K562 (cell line): ENCODE measurements at places on chromosomes 3 and 15. TPM values are rescaled to one million over a fixed set of nuclear protein-coding genes. Genes with fewer than 3 reads are reported as not detected.

The SENP8 gene
- total RNA-seq = 2.4 and 2.8 TPM in 2 replicates

The TRIM42 gene
- not detected in 2 replicates for total RNA-seq

The SRGAP3 gene
- total RNA-seq = 0.16 and 0.35 TPM in 2 replicates

The B3GALNT1 gene
- 1.8 and 2.0 TPM in 2 replicates for total RNA-seq

The CCDC39 gene
- total RNA-seq = not detected in 2 replicates

The CCDC191 gene
- 0.09 and 0.11 TPM in 2 replicates for total RNA-seq

The GOLGA6A gene
- total RNA-seq = not detected in 2 replicates

The SLC12A1 gene
- total RNA-seq = not detected in 2 replicates

The ADAMTS9 gene
- 0.13 and 0.18 TPM in 2 replicates for total RNA-seq

The STARD5 gene
- total RNA-seq = 3.1 and 3.6 TPM in 2 replicates

The TNFAIP8L3 gene
- 0.11 TPM in 1 of 2 replicates, not detected in the other for total RNA-seq

DNA sequence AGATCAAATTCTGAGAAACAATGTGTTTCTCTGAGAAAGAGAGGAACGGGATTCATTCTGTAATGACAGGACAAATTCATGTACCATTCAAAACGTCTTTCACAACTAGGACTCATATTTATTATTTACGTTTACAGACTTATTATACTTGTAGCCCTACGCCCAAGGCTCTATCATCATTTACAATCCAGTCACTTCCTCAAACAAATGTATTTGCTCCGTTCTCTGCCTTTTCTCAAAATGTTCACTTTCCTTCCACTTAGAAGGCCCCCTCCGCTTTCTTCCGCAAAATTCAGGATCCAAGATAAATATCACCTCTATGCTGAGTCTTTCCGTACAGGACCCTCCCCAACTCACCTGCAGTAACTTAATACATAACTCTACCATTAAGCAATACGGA, 745 bp downstream of the RSL24D1 start:
- no peak for DNase-seq

GRCh38 chr3:109316162-109316730, at the start of gene DPPA2:
TSS of gene DPPA2 (minus strand) at chr3:109316517. CDS start at chr3:109314542, 1,975 bp downstream.
- DNase-seq = peak; percentile 47

- DNase-seq = no peak
Observed at GRCh38 chr15:74414603-74415338, 19.0 kb downstream of the SEMA7A start.

- no peak for DNase-seq
Observed at GRCh38 chr3:177307391-177307790, 110.1 kb upstream of the TBL1XR1 start.

DNA sequence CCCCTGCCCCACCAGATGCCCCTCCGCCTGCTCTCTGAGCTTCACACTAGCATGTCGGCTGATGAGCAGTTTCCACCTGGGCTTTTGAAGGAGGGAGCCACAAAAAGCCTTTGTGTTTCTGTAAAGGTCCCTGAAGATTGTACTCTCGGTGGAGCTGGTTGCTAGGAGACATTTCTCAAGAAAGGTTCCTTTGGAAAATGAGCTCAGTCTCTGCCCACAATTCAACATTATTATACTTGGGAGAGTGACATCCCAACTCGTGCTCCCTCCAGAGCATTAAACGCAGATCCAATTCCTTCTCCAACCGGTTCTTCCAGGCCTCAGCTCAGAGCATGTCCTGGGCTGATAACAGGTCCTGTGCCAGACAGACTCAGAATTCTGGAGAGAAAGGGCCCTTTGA, 26.8 kb upstream of the FAM107A start:
- DNase-seq = no peak

DNA sequence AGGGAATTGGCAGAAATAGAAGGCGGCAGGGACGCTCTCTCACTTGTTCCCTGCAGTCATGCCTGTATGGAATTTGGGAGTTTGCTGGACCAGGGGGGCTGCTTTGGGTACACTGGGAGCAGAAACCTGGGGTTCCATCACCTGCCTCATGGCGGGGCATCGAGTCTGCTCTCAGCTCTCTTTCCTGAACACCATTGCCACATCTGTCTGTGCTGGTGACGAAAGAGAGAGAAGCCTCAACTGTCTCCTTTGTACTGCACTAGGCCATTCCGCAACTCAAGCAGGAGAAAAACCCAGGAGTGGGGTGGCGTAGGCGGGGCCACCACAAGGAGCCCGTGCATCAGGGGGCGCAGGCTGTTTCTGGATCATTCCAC, 14.0 kb downstream of the TMEM158 start:
- no peak for DNase-seq

GRCh38 chr3:139521144-139521543, 18.4 kb downstream of the RBP1 start:
- DNase-seq = no peak

- no peak for DNase-seq
Observed at GRCh38 chr15:28219116-28219515, 102.9 kb downstream of the HERC2 start.

DNA sequence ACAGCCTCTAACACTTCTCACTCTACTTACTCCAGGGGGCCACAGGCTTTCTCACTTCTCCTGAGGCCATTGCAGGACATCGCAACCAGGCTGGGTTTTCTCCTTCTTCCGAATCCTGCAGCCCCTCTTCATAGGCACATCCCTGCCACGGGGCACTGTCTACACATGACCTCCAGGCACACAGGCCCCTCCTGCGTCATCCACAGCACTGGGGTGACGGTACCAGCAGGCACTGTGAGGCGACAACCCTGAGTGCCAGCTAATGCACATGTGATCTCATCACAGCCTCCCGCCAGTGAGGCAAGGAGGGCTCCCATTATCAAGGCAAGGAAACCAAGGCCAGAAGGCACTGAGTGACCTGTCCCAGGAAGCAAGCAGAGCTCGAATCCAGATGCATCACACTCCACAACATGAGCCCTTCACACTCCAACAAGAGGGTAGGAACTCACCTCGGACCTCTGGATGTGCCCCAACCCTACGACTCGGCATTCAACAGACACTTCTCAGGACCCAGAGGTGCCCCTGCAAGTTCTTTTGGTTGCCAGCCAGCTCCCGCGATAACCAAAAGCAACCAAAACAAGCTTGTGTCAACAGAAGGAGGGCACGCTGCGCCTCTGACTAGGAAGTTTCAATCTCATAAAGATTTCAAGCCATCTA, 16.7 kb downstream of the FAM174B start:
- DNase-seq = no peak

DNA sequence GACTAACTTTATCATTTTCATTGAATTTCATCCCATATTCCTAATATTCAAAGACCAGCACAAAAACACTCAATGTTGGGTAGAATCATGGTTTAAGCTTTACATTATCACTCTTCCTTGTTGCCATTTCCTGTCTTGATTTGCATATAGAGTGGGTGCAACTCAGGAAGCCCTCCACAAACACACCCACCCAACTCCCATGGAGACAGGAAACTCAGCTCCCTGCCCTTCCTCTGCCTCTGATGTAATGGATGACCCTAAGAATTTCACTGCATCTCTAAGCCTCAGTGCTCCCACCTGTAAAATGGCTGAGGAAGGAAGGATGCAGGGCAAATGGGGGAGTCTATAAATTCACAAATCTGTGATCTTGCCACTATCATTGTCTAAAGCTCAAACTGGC, 98.1 kb upstream of the BFSP2 start:
- no peak for DNase-seq

- DNase-seq = no peak
Observed at GRCh38 chr3:122940628-122941086, 86.9 kb downstream of the SEMA5B start.

- DNase-seq = peak; percentile 54
Observed at GRCh38 chr15:96066852-96067495, 263.5 kb upstream of the NR2F2 start.

DNA sequence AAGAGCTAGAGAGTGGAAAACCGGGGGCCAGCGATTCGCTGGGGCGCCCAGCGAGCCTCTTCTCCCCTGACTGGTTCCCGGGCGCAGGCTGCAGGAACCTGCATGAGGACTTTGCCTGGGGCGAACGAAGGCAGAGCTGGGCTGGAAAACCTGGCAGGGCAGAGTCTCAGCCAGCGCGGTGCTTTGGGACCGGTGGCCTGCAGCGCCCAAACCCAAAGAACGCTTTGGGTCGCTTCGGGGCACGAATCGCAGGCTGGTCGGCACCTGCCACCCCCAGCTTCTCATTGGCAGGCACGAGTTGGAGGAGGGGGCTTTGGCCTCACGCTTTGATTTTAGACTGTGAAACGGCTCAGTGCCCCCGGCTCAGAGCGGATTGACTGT, 3.0 kb downstream of the ONECUT1 start:
- DNase-seq = no peak

- no peak for DNase-seq
Observed at GRCh38 chr15:27762471-27762870, 336.6 kb downstream of the OCA2 start.

DNA sequence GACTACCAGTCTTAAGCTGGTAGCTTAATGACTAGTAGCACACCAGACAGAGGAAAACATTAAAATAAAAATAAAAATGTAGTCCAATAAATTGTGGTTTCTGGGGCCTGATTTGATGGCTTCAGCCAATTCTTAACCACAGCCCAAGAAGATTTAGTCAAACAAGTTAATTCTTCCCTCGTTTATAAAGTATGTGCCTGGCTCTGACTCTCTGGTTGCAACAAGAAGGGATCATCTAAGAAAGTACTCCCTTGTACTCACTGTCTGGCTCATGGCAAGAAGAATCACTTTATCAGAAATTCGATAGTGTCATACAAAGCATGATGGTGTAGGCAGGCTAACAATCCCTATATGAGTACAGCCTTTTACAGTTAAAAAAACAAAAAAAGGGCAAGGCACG, 141.9 kb downstream of the P3H2 start:
- DNase-seq = no peak

DNA sequence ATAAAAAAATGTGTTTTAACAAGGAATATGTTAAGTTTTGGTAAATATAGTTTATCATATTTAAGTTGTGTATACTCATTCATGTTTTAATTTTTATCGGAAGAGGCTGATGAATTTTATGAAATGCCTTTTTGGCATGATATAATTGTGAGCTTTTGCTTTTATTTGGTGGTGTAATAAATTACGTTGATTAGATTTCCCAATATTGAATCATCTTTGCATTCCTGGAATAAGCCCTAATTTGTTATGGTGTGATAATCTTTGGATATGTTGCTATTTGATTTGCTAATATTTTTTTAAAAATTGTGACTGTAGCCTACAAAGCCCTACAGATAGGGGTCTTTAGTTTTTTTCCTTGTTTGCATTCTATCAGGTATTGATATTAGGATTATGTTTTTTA, 107.4 kb downstream of the IGF1R start:
- DNase-seq = no peak

DNA sequence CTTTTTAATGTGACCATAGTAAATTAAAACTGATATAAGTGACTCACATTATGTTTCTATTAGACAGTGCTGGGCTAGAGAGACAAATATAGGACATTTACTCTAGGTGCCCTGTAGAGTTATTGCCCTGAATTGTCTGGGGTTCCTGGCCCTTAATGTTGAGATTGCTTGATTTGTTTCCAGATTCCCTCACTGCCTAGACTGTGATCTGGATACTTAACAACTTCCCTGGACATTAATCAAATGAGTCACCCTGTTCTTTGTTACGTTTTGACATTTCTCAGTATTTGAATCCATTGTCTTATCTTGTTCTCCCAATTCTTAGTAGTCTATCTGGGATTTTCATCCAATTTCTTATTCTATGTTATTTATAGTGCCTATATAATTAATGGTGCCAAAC, 65.8 kb downstream of the DTWD1 start:
- no peak for DNase-seq

- no peak for DNase-seq
Observed at GRCh38 chr15:57537072-57537471, 54.6 kb upstream of the MYZAP start.

GRCh38 chr3:129657261-129658046, 51.0 kb upstream of the PLXND1 start:
- no peak for DNase-seq

- no peak for DNase-seq
Observed at GRCh38 chr15:64112073-64112772, 16.4 kb downstream of the SNX1 start.

DNA sequence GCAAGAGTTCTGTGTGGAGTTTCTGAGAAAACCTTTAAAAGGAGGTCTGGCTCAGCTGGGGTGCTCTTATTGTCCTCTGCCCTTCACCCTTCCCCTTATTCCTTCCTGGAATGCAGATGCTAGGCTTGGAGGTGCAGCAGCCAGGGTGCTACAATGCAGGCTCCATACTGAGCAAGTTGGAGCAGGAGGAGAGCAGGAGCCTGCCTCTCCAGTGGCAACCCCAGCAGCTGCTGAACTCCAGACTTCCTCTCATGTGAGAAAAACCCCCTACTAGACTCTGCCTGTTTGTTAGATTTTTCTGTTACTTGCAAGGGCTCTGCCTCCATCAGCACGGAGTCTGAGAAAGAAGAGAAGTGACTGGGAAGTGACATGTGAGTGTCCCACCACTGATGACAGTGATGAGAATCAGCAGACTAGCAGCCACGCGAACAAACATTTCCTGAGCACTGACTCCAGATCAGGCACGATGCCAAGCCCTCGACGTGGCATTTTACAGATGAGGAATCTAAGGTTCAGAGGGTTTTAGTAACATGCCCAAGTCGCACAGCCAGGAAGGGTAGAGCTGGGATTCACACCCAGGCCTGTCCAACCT, 16.1 kb upstream of the RARRES1 start:
- DNase-seq = no peak

- DNase-seq = no peak
Observed at GRCh38 chr15:35936284-35936683, 390.3 kb upstream of the DPH6 start.

- no peak for DNase-seq
Observed at GRCh38 chr3:171873580-171873979, 30.4 kb downstream of the TMEM212 start.

GRCh38 chr15:26015516-26016075, 152.5 kb upstream of the ATP10A start:
- no peak for DNase-seq

GRCh38 chr15:89499156-89499555, 2.8 kb upstream of the RHCG start:
- no peak for DNase-seq

- DNase-seq = no peak
Observed at GRCh38 chr3:129282727-129283327, 4.2 kb downstream of the HMCES start.

DNA sequence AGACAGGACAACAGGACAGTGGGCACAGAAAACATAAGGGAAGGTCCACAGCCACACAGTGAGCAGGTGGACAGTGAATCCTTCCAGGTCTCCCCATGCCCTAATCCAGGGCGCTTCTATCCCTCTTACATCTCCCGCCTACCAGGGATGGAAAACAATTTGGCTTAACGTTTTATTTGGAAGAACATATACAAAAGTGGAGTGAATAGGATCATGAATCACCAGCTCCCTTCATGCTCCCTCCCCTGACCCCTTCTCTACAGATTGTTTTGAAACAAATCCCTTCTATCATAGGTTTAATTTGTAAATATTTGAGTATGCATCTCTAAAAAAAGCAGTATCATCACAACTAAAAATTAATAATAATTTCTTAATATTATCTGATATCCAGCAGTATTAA, 52.5 kb downstream of the CLDN11 start:
- no peak for DNase-seq

DNA sequence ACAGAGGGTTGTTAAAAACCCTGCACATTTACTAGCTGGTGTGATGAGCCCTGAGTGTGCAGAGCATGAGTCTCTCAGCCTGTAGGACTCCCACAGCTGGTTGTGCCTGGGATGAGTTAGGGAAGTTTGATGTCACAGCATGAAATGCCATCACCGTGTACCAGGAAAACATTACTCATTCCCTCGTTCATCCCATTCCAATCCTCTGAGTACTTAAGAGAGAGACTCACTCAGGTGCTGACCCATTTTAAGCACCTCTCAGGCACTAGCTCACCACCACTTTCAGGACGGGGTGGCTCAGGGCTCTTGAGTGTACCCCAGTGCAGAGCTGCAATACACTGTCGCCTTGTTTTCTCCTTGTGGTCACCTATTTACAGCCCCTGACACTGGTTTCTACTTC, 18.7 kb downstream of the MGLL start:
- DNase-seq = no peak
